ENCODE measurements at places on chromosomes 12 and 14. TPM values are rescaled to one million over a fixed set of nuclear protein-coding genes. Genes with fewer than 3 reads are reported as not detected.

GRCh38 chr12:6465467-6466183 lies 4.9 kb downstream of the VAMP1 start:
- DNase-seq: no peak

DNA sequence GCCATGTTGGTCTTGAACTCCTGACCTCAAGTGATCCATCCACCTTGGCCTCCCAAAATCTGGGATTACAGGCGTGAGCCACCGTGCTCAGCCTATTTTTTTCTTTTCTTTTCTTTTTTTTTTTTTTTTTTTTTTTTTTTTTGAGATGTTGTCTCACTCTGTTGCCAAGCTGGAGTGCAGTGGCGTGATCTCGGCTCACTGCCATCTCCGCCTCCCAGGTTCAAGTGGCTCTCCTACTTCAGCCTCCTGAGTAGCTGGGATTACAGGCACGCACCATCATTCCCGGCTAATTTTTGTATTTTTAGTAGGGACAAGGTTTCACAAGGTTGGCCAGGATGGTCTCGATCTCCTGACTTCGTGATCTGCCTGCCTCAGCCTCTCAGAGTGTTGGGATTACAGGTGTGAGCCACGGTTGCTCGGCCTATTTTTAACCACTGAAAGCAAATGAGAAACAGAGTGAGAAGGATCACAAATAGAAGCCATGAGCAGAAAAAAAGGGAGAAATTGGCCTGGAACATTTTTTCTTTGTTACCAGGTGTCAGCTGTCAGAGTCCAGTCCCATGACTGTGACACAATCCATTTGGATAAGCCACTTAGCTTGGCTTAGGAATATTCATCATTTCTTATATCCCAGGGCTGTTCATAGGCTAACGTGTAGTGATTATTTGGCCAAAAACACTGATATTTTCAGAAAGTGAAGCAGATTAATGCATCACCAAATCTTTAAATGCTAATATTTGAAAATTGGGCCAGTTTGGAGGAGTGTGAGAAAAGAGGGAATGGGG lies 7.9 kb upstream of the NFKBIA start:
- DNase-seq: no peak

DNA sequence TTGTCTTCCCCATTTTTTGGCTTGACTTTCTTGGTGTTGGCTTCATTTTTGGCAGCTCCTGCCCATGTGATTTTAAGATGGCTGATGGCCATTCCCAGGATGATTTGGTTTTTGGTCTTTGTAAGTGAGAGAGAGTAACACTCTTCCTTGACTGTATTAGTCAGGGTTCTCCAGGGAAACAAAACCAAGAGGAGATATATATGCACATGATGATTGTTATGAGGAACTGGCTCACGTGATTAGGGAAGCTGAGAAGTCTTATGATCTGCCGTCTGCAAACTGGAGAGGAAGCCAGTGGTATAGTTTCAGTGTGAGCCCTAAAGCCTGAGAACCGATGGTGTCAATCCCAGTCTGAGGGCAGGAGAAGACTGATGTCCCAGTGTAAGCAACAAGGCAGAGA lies 146.6 kb downstream of the NRXN3 start:
- DNase-seq: no peak

GRCh38 chr12:88399811-88400210 lies 180.5 kb downstream of the KITLG start:
- DNase-seq: no peak

DNA sequence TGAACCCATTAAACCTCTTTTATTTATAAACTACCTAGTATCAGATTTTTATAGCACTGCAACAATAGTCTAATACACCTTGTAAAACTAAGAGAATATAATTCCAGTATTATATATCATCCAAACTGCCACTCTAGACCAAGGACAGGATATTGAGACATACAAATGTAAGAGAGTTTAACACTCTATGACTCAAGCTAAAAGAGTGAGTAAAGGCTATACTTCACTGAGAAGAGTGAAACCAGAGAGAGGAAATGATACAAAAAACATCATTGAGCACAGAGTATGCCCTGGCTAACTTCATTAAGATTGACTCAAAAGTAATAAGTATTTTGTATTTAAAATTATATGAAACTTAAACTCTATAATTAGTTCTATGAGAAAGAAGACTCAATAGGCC lies 1951.9 kb upstream of the SEL1L start:
- DNase-seq: no peak

DNA sequence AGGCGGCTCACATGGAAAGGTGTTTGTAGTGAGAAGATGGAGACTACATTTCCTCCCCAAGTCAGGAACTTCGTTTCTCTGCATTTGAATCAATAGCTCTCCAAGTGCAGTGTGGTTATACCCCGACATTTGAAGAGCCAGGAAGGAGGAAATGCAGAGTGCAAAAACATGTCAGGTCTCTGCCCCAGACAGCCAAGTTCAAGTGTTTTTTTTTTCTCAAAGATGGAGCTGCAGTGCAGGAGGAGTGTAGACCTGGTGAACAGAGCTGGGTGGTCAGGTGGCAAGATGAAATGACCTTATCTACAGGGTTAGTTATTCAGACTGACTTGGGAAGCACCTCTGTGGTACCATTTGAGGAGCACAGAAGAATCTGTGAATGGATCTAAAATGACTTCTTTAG lies 21.3 kb downstream of the MLXIP start:
- no peak for DNase-seq

GRCh38 chr14:56666716-56667115 lies 87.1 kb downstream of the TMEM260 start:
- DNase-seq: peak; percentile 61

- DNase-seq: peak; percentile 37
Observed at GRCh38 chr12:105084251-105085250, at the start of gene ALDH1L2. Gene ALDH1L2 (minus strand): TSS chr12:105084458. CDS start chr12:105084436, 22 bp downstream.

- no peak for DNase-seq
Observed at GRCh38 chr14:88597601-88598000, 34.8 kb downstream of the ZC3H14 start.

DNA sequence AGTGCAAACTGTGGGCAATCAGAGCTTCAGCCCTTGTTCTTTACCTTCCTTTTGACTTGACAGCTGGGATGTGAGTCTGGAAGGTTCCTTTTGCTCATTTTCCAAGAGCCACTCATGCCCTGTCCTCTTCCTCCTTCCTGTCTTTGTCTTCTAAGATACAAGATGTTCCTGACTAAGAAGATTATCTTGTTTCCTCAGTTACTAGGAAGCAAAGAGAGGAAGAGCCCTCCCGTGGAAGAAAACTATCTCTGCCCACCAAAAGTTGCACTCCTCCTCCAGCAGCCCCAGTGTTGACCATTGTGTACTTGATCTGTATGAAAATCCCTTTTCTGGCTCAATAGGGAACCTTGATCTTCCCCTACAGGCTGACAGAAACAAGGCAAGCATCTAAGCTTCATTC lies 138.0 kb downstream of the C12orf75 start:
- DNase-seq: no peak

- no peak for DNase-seq
Observed at GRCh38 chr14:80350707-80351106, 139.4 kb upstream of the DIO2 start.

DNA sequence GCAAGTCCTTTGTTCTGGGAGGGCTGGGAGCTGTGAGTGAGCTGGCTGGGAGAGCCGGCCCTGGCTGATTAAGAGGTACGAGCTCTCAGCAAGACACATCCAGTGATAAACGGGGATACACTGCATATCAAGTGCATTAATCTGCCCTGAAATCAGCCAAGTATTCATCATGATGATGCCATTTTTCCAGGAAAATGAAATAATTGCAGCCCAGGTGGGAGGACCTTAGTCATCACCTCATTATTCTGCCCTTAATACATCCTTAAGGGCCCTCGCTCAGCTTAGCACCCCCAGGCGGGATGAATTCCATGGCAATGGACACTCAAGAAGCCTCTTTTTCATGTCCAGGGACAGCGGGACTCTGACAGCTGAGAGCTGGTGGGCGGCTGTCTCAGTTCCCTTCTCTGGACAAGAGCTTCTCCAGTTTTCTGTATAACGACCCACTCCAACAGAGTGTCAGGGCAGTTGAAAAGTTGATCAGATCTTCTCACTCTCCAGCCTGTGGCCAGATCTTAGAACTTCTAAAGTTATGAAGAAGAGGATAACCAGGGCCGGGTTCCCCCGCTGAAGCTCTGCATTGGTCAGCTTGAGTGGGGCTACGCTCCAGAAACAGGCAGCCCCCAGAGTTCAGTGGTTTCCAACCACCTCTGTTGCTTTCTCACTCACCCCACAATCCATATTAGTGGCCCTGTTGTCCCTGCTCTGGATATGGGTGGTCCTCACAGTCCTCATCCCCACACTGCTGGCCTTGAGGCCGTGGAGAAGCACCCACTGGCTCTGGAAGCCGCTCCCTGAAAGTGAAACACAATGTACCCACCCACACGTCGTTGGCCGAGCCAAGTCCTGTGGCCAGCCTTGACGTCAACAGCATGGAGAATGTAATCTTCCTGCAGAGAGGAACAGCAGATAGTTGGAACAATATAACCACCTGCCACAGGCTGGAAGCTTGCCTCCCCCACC lies 306.2 kb upstream of the DIO3 start:
- DNase-seq: no peak

DNA sequence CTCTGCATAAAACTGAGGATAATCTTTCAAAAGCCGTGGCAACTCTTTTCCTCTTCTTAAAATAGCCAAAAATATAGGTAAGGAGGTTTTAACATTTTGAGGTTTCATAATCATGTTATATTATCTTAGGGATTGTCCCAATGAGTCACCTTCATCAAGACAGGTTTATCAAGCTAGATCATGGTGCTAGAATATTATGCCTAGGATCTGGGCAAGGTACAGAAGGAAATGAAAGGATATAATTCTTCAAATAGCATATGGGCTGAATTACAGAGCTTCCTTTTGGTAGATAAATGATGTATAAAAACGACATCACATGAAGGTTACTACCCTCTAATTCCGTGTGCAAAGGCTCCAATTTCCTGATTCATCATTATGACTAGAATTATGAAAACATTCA lies 28.6 kb upstream of the TBC1D15 start:
- DNase-seq: no peak

GRCh38 chr14:94392510-94392935 lies 4.1 kb upstream of the SERPINA1 start:
- no peak for DNase-seq

DNA sequence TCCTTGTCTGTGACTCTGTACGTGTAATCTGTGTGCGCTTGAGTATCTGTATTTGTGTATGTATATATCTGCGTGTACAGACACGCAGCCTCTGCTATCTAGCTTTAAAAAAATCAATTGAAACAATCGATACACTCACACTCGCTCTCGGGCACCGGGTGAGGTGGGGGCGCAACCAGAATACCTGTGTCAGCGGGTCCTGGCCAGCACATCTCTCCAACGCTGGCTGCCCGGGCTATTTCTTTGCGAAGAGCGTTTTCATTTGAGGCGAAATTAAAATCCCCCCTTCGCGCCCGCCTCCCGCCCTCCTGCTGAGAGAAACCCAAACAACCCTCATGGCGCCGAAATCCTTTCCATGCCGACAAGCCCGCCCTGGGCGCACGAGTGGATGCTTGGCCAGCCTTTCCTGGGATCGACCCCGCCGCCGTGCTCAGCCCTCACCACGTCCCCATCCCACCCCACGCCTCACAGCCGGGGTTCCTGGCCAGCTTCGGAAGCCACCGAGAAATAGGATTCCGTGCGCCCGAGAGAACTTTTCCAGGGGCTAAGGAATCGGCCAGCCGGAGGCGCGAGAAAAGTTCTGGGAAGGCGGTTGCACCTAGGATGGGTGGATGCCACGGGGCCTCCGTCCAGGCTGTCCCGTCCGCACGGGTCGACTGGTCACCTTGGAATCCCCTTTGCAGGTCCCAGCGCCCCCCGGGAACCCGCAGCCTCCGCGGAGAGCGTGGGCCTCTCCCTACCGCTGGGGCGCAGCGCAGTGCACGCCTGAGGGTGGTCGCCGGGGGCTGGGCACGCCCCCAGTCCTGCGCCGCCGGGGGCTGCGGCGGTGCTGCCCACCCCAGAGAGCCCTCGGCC lies 1.0 kb downstream of the ZDHHC22 start:
- DNase-seq: no peak

DNA sequence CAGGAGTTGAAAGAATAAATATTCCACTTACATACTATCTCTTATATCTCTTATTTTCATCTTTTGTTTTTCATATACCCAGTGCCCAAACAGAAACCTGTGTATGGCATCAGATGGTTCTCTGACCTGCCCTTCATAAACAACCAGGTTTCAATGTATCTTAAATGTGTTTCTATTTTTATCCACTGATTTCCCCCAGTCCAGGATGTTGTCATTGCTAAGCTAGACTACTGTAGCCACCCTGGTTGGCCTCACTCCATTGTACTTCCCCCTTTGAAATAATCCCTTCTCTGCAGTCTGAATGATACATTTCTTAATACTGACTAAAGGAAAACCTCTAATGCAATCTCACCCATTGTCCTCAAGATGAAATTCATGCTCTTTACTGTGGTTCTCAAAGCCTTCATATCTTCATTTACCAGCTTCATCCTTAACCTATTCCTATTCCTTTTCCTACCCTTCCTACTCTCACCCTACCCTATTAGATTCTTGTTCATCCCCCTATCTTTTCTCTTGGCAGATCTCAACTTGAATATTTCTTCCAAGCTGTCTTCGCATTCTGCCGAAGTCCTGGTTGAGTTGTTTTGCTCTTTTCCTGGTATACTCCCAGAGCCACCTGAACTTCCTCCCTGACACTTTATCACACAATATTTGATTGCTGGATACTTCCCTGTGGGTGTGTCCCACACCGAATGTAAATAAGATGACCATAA lies 312.4 kb downstream of the FOXG1 start:
- no peak for DNase-seq

DNA sequence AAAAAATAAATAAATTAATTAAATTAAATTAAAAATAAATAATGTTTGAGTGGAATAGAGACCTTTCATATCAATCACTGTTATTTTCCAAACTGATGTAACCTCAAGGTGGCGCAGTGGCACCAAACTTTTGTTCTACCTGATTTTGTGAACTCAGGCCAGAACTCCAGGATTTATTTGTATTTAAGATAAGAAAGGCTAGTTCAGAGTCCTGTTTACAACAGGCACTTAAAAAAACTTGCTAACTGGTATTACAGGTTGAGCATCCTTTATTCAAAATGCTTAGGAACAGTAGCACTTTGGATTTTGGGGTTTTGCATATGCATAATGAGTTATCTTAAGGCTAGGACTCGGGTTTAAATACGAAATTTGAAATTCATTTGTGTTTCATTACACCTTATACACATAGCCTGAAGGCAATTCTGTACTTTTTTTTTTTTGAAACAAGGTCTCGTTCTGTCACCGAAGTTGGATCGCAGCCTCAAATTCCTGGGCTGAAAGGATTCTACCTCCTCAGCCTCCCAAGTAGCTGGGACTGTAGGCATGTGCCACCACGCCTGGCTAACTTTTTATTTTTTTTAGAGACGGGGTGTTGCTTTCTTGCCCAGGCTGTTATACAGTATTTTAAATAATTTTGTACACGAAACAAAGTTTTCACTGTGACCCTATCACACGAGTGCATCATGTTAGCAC lies 32.4 kb downstream of the YY1 start:
- no peak for DNase-seq

- no peak for DNase-seq
Observed at GRCh38 chr14:53716578-53716977, 240.0 kb downstream of the BMP4 start.

- DNase-seq: no peak
Observed at GRCh38 chr14:22888662-22889061, 5.6 kb downstream of the REM2 start.

SPTB gene
- 0.54 TPM for total RNA-seq

RFX4 gene
- total RNA-seq: not detected

SENP1 gene
- total RNA-seq: 13.2 TPM

ZNF385A gene
- 11.6 TPM for total RNA-seq

RPGRIP1 gene
- not detected for total RNA-seq

KSR2 gene
- total RNA-seq: 0.29 TPM

STON2 gene
- total RNA-seq: 17.9 TPM

PLEKHH1 gene
- 11.5 TPM for total RNA-seq

HECTD4 gene
- 22.7 TPM for total RNA-seq

AQP6 gene
- total RNA-seq: not detected

ENDOU gene
- total RNA-seq: not detected

RIPK3 gene
- 2.3 TPM for total RNA-seq

PLEKHA5 gene
- 17.1 TPM for total RNA-seq

PLA2G1B gene
- not detected for total RNA-seq
